ENCODE measurements at places on chromosomes 11 and 22.

DNA sequence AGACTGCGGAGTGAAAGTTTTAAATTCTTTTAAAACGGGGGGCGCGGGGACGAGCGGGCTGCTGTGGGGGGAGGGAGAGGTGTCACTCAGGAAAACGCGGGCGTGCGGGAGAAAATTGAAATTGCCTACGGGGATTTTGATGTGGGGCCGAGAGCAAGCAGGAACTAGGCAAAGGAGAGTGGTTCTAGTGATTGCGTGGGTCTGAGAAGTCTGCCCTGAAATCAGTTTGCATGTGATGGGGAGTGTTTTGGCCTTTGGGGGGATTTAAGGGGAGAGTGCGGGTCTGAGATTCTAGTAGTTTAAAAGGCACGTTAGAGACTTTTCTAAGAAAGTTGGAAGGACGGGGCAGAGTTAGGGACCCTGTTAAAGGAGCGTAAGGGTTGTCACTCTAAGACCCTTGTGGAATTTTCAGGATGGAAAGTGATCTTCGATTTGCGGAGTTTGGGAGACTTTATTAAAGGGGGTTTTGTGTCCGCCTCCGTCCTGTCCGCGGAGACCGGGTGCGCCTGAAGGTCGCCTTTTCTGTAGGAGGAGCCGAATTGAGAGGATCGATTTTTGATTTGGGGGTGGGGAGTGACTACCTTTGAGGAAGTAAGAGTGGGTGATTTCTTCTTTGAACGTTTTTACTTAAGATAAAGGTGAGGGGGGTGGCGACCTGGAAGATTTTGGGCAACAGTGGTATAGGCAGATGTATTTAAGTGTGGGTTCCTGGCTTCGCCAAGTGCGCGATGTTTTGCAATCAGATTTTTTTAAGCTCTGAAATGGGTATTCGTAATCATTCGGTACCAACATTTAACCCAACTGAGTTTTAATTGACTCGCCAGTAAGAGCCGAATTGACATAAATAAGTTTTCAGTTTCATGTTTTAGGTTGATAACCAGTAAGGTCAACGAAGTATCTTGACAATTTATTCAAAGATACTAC lies 1.1 kb downstream of the EED start:
- no peak for DNase-seq

GRCh38 chr22:42934338-42934737 lies 77.3 kb upstream of the ARFGAP3 start:
- no peak for DNase-seq

GRCh38 chr11:134425816-134426536 lies 13.9 kb upstream of the B3GAT1 start:
- DNase-seq = no peak

DNA sequence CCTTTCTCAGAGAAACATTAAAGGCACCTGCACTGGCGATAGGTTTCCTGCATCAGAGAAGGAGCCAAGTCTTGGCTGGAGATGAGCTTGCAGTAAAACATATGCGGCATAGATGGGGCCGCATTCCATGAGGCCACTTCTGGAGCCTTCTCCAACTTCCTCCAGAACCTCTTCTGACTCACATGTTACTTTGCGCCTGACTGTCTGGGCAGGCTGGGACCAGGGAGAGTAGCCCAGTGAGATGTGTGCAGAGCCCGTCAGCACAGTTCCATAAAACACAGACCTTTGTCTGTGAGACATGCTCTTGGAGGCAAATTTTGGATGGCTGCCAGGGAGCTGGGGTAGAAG lies 55.4 kb upstream of the BID start:
- DNase-seq = no peak

DNA sequence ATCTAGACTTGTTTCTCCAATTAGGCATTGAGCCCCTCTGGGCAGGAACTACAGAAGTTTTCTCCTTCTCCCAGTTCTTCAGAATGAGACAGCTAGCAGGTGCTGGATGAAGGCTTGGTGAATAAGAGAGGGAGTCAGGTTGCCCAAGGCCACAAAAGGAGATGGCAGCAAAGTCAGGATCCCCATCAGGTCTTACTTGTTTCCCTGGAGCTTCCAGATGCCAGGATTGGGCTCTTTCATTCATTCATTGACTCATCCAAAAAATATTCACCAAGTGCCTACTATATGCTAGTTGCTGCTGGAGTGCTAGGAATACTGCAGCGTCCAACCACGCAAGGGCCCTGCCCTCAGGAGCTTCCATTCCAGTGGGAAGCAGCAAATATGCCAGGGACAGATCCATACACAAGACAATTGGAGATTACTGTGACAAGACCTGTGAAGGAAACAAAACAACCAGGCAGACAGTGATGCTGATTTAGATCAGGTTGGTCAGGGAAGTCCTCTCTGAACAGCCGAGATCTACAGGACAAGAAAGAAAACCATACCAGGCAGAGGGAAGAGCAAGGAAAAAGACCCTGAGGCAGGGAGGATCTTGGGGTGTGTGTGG lies 24.6 kb upstream of the LMO1 start:
- no peak for DNase-seq

DNA sequence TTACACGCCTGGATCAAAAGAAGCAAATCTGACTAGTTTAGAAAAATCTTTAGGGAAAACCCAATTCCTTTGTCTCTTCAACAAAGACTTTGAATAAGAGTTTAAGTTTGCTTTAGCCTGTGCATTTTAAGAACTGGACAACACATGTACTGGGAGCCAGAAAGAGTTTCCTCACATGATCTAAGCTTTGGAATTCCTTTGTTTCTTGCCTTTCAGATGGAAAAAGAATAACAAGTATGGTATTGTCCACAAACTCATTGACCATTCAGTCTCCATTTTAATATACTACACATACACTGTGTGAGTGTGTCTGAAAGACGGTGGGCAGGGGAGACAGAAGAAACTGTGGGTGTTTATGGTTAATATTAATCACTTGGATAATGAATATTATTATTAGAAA lies 205.6 kb downstream of the MAML2 start:
- DNase-seq = no peak

DNA sequence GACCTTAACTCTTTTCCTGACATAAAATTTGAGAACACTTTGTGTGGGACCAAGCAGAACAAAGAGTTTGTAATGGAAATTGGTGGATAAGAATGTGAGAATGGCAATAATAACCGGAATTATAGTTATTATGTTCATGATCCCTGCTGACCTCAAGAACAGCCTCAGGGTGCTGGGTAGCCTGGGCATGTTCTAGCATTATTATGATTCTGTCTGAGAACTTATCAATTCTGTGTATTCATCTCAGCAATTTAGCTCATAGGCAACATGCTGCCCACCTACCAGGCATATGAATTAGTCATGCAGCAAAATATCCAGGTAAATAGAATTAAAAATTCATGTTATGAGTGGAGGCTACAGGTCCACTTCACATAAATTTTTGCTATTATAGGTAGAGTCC lies 61.9 kb downstream of the CTSC start:
- no peak for DNase-seq

DNA sequence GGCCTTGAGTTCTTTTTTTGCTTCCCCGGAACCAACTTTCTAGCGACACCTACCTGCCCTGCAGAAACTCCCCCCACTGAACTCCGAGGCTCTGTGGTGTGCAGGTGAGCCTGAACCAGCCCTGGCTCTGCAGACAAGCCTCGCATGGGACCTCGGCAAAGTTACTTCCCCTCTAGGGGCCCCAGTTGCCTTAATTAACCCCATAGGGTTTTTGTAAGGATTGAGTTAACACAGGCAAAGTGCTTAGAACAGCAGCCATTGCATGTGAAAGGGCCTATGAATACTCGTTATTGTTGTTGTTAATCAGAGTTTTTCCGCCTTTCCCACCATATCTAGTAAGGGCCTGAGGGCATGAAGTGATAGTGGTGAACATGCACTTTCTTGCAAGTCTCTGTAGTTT lies 12.6 kb upstream of the SYT13 start:
- DNase-seq = no peak

- no peak for DNase-seq
These were observed 37.2 kb downstream of the LIMK2 start for GRCh38 chr22:31248965-31249958.

- no peak for DNase-seq
These were observed 734 bp downstream of the ZNF280B start for GRCh38 chr22:22507743-22508273.

GRCh38 chr11:15967966-15968365 lies 388.4 kb downstream of the SOX6 start:
- DNase-seq = no peak

- no peak for DNase-seq
These were observed 60.9 kb upstream of the EED start for GRCh38 chr11:86183694-86184093.

GRCh38 chr11:6876914-6877313 lies 489 bp downstream of the OR10A4 start:
- DNase-seq = no peak

DNA sequence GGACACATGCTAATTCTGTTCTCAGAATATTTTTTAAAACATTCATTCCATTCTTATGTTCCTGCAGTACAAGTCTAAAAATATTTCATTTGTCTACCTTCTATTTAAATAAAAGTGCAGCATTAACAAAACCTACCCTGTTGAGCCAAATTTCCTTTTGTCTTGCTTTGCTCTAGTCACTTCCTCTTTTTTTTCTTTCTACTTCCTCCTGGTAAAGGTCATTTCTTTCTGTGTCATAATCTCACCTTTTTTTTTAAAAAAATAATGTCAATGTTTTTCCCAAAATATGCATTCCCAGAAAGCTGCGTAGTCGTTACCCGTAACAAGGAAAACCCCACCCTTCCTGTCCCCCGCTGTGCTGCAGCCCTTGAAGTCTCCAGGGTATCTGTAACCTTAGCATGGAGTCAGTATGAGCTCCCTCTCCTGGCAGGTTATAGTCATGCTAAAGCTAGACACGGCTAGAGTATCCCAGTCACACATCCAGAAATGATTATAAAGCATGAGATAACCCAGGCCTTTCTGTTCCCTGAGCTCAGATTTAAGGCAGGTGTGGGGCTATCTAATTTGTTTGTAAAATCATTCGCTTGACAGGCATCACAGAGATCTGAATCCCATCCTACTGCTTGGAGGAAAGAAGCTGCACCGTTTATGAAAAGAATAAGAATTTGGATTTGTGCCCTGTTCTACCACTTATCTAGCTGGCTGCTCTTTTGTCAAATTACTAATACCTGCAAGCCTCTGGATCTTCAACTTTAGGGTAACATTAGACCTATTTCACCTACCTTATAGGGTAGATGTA lies 51.1 kb upstream of the EED start:
- DNase-seq = peak; percentile 47

- no peak for DNase-seq
These were observed 924 bp downstream of the C11orf65 start for GRCh38 chr11:108466405-108466804.

DNA sequence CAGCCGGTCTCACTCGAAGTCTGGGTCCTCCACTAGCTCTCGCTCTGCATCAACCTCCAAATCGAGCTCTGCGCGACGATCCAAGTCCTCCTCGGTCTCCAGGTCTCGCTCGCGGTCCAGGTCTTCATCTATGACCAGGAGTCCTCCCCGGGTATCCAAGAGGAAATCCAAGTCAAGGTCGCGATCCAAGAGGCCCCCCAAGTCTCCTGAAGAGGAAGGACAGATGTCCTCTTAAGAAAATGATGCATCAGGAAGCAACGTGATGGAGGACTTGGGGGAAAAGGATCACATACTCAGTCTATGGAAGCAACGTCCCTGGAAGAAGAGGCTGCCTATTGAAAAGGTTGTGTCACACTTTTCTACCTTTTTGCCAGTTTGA lies 1.1 kb downstream of the SRSF8 start:
- DNase-seq = no peak

- DNase-seq = no peak
These were observed 18.5 kb upstream of the MPZL2 start for GRCh38 chr11:118282606-118283005.

- no peak for DNase-seq
These were observed 49.7 kb downstream of the FDX1 start for GRCh38 chr11:110479108-110480101.

- DNase-seq = peak; percentile 84
These were observed at the start of gene PIK3IP1 for GRCh38 chr22:31292236-31292989. TSS of gene PIK3IP1 (minus strand) at chr22:31292488. CDS start at chr22:31292344, 144 bp downstream.

DNA sequence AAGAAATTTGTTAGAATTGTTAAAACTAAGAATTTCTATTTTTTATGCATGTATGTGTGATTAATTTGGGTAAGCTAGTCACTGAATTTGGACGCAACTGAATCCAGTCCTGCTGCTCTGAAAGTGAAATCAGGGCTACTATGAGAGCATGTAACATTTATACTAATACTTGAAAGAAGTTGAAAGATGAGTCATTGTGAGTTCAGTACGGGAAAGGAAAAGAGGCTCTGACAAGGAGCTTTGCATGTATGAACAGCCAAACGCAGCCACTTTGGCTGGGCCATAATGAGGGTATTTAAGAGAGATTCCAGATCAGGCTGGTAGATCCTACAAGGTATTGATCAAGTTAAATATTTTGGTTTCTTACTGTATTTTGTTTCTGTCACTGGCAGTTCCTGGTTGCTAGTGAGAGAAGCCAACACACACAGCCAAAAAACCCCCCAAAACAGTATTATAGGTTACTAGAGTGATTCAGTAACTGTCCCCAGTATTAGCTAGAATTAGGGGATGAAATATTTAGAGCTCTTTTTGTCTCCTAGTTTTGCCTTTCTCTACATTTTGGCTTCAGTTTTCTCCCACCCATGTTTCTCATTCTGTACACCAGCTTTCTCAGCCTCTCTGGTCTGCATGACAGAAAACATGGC lies 14.1 kb downstream of the AASDHPPT start:
- DNase-seq = no peak

DNA sequence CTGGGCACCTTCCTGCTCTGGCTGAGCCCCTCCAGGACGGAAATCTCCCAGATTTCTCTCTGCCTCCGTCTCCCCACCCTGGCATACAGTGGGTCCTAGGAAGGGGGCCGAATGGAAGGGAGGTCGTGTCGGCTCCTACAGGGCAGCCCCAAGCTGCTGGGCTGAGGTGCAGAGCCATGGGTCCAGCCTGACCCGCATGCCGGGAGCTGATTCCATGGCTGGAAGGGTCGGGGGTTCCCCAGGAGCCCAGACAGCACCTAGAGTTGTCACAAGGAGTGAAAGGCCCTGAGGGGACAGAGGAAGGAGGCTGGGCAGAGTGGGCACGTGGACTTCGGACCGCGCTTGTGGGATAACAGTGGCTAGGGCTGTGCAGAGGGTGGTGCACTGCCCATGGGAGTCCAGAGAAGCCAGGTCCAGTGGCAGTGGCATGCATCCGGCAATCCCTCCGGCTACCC lies 16.5 kb downstream of the CCND1 start:
- DNase-seq = no peak

GRCh38 chr22:44099696-44100095 lies 75.6 kb downstream of the PARVB start:
- DNase-seq = no peak
